ENCODE measurements at places on chromosomes 7 and 10.
A peak's percentile ranks its signal among the peaks of the same experiment; 100 is the strongest.

DNA sequence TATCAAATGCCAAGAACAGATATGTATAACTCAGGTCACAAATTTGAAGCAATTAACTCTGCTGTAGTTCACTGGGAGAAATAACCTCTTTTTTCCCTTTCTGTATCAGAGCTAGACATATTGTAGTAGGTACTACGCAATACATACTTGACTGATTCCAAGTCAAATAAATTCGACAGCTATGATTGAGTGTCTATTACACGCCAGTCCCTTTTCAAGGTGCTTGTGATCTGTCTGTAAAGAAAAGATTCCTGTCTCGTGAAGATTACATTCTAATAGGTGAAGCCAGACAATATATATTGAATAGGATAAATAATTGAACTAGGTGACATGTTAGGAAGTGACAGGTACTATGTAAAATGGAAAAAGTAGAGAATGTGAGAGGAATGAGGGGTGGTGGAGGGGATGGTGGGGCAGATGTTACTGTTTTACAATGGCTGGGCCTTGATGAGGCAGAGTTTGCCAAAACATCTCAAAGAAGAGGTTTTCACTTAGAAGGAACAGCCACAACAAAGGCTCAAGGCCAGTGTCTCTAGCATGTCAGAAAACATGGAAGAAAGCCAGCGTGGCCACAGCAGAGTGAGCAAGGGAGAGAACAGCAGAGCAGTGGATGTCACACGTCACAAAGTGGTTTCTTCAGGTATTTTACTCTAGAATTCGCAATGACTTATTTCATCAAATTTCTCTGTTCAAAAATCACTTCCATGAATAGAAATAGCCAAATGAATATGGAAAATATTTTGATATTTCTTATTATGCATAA, 282.6 kb upstream of the CACNA2D1 start:
- no peak for DNase-seq

- DNase-seq: peak; percentile 74
Observed at GRCh38 chr10:35191523-35191922, 64.9 kb downstream of the CREM start.

DNA sequence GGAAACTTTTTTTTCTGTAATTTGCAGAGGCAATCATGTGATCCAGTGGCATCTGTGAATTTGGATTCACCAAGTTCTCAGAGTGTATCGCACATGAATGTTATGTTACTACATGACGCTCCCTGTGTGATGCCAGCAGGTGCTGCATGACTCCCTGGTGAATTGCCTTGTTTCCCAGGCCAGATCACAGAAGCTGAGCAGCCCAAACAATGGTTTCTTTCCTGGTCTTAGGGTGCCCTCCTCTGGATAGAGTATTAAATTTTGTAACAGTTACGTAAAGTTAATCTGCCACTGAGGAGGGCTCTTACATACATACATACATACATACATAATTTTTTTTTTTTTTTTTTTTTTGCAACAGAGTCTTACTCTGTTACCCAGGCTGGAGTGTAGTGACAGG, 3.6 kb downstream of the ZSCAN21 start:
- DNase-seq: no peak

GRCh38 chr7:141115965-141116364, 42.1 kb downstream of the TMEM178B start:
- no peak for DNase-seq

GRCh38 chr7:79854621-79855020, 280.0 kb upstream of the GNAI1 start:
- DNase-seq: no peak

GRCh38 chr10:102646610-102647442, 2.5 kb downstream of the TRIM8 start:
- peak; percentile 85 for DNase-seq

DNA sequence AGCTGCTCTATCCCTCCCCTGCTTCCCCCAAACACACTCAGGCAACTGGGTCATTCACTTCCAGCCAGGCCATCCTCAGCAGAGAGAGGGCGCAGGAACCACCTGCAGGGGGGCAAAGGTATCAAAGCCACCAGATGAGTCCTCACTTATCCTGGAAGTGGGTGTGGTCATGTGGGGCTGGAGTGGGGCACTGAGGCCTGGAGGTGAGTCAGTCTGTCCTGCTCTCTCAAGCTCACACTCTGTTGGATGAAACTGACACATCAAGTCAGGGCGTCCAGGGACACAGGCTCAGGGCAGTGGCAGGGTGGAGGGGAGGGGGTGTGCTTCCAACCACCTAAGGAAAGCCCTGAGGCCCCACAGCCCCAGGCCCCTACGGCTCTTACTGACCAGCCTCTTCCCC, 8.0 kb upstream of the ELFN1 start:
- peak; percentile 52 for DNase-seq

GRCh38 chr7:112338786-112339185, 111.5 kb upstream of the IFRD1 start:
- DNase-seq: no peak

Data from tibial artery (tissue), 4 donors.